HT-29 (cell line): ENCODE measurements at places on chromosomes 6 and 20.
A peak's percentile ranks its signal among the peaks of the same experiment; 100 is the strongest.

DNA sequence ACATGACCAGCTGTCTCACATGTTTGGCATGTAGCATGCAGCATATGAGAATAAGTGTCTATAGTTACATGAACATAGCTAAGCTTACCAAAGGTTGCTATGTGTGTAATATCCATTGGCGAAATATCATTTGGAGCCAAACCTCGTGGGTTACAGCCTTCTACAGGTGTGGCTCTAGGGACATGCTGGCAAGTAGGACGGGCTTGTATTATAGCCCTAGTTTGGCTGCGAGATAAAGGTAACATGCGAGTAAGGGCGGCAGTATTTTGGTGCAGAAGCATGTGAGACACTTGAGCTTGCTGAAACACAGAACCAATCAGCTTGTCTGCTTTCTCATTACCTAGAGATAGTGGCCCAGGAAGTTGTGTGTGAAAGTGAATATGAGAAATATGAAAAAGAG, 6.5 kb upstream of the ABHD12 start:
- no peak for DNase-seq

DNA sequence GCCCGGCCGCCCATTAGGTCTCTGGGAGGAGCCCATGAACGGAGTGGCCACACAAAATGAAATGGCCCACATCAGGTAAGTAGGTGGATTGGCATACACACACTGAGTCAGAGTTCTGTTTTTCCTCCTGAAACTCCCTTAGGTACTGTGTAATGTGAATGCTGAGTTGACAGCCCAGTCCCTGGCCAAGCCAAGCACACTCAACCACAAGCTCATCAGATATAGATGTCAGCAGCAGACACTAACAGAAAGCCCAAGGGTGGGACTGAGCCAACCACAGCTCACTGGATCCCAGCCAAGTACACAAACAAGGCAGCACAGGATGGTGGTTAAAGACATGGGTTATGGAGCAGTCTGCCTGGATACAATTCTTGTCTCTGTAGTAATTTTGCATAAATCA, 403.4 kb downstream of the GJA1 start:
- DNase-seq = peak; percentile 61

- DNase-seq = no peak
These were observed 159.1 kb upstream of the TOP1 start for GRCh38 chr20:40869218-40870147.

- DNase-seq = peak; percentile 17
These were observed 572 bp upstream of the ZDHHC14 start for GRCh38 chr6:157380458-157380778.

GRCh38 chr6:1915226-1915625, 305.5 kb downstream of the FOXC1 start:
- DNase-seq = no peak

- DNase-seq = no peak
These were observed 11.1 kb downstream of the EDEM2 start for GRCh38 chr20:35135867-35136586.

DNA sequence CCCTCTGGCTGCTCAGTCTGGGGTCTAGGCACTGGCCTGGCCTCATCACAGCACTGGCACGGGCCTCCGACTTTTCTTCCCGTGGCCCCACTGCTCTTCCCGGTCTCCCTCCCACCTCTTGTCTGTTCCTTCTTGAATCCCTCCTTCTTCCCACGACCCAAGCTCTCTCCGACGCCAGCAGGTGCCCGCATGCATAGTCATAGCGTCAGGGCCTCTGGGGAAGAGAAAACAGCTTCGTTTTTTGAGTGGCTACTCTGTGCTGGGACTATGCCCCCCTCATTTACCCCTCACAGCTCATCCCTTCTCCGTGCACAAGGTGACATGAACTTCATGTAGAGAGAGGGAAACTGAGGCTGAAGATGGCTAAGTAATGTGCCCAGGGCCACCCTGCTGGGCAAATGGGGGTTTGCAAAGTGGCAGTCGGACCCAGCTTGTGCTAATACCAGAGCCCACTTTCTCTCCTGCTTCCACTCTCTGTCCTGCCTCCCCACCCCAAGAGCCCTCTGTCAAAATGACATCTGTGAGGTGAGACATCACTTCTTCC, 59.2 kb downstream of the SYNJ2 start:
- DNase-seq = no peak

GRCh38 chr20:35433337-35433736, 4.7 kb downstream of the GDF5 start:
- no peak for DNase-seq

DNA sequence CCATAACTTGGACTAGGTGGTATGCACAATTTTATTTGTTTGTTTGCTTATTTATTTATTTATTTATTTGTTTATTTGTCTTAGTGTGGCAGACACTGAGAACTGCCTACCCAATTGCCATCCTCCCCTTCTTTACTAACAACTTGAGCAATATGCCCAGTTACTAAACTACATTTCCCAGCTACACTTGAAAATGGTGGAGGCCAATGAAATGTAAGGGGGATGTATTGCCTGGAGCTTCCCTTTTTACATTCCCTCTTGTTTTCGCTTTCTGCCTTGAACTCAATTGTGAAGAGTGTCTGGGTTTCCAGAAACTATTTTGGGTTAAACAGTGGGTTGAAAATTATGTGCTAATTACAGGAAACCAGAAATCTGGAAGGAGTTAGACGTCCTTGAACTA, 152.7 kb upstream of the FKBP1C start:
- no peak for DNase-seq

GRCh38 chr6:117542493-117542892, 59.8 kb downstream of the GOPC start:
- DNase-seq = no peak

DNA sequence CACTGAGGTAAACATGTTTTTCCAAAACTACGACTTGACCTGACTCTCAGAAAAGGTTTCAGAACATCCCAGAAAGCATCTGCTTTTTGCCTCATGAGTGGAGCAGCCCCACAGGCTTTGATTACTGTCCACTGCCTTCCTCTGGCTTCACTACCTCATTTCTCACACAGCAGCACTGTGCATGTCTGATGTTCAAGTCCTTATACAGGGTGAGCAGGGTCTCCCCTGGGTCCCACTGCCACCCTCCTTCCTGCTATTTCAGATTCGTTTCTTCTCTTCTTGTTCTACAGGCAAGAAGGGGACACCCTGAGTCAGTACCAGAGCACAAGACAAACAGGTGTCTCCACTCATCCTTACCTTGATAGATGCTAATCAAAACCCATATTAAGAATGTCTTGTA, 64.7 kb upstream of the NFATC2 start:
- DNase-seq = no peak

DNA sequence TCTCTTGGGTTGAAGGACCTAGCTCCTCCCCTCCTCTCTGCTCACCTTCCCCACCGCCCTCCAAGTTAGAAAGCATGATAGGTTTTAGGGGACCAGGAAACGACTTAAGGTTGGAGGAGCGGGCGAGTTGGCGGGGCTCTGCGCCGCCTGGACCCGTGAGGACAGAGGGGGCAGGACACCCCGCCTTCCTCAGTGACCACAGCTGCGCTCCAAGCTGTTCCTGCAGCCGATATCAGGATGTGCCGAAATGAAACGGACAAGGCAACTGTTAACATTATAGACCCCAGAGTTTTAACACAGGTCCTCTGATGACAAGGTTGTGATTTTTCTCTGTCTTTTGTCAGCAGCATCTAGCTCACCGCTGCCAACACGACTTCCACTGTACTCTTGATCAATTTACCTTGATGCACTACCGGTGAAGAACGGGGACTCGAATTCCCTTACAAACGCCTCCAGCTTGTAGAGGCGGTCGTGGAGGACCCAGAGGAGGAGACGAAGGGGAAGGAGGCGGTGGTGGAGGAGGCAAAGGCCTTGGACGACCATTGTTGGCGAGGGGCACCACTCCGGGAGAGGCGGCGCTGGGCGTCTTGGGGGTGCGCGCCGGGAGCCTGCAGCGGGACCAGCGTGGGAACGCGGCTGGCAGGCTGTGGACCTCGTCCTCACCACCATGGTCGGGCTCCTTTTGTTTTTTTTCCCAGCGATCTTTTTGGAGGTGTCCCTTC, at the start of gene GRM1:
Gene GRM1, plus strand, starts transcription at position 212 of the 722 bp plus-strand sequence. Its CDS starts 456 bp downstream, at position 668.
- no peak for DNase-seq

- DNase-seq = peak; percentile 38
These were observed 3.3 kb downstream of the SPEF1 start for GRCh38 chr20:3777716-3778629.

GRCh38 chr6:137389150-137389704, 105.0 kb downstream of the OLIG3 start:
- DNase-seq = no peak

GRCh38 chr6:117344444-117345291, 79.3 kb downstream of the VGLL2 start:
- no peak for DNase-seq

DNA sequence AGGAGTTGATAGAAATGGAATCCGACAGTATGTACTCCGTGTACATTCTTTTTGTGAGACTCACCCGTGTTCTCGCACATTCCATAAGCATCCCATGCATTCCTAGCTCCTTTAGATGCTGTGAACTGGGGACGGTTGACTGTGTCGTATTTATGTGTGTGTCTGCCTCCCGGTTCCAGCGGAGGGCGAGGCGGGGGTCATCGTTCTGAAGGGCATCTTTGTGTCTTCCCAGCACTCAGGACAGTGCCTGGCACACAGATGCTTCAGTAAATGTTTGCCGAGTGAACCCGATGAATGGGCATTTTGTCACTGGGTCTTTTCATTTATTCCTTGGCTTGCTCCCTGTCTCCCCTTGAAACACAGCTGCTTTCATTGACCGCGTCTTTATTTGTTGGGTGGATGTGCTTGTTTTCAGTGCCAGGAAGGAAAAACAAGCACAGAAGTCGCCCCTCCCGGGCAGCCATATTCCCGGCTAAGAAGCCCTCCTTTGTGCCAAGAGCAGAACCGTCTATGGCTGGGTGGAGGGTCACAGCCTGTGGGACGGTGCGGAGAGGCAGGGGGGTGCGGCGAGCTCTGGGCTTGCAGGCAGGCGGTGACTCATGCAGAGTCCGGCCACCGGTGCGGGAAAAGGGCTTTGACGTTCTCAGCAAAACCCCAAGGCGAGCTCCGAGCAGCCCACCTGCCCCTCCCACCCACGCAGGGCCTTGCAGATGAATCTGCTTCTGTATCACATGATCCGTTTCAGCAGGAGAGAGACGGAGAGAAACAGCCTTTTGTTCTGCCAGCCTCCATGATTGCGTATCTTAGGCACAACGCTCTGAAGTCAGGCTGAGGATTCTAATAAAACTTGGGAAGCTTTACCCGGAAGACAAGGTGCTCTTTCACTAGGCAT, 11.2 kb upstream of the PSMG4 start:
- DNase-seq = peak; percentile 36

DNA sequence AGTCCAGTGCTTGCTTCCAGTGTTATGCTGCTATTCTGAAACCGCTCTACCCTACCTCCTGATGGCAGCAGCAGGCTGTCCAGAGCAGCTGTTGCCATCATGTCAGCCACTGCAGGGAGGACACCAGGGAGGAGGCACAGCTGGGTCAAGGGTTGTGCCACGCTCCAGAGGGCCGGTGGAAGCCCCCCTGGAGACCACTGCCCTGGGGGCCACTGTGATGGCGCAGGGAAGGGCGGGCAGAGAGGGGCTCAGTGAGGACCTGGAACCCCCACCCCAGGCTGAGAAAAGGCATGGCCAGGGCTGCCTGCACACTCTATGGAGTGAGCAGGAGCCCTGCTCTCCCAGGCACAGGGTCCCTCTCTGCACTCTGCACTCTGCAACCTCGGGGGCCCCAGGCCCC, 271.3 kb upstream of the BTBD3 start:
- DNase-seq = peak; percentile 18

DNA sequence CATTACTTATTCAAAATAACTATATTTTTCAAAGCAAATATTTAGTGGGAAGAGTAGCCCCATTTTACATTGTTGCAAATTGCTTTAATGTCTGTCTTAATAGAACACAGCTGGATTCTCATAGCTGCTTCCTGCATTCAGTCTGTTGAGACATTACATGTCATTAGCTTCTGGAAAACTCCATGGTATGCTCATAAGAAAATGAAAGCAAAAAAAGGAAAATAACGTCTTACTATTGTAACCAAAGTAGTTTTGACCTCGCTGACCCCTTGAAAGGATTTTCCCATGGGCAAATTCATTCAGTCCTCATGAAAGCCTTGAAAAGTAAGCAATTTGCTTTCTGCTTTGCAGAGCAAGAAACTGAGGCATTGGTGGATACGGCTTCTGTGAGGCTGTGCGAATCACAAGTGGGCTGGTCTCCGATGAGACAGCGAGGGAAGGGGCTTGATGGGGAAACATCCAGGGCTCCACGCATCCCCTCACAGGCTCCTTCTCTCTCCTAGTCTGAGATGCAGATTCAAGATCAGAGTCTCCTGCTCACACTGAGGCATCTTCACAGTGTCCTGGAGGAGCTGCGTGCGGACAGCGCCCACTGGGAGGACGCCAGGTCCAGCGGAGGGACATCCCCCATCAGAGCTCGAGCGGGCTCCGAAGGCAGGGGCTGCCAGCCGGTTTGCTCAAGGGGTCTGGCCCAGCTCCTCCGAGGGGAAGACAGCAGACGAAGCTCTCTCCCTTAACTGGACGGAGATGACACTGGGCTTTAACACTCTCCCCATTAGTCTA, 3.3 kb downstream of the C20orf202 start:
- no peak for DNase-seq

DNA sequence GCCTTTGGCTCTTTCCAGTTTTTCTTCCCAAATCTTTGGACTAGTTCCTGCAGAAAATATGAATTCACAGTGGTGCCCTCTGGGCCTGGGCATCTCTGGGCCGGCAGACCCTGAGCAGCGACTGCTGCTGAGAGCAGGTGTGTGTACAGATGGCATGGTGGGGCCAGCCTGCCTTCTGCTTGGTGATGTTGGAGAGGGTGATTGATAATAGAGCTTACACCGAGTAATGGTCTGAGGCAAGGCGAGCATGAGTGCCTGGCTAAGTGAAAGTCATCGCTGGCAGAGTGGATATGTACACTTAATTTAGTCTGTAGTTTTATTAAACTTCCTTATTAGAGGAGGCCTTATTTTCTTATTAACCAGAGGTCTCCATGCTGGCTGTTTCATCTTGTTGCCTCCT, 156.9 kb downstream of the CDKAL1 start:
- no peak for DNase-seq
